ENCODE measurements at places on chromosomes 12 and 14. TPM values are rescaled to one million over a fixed set of nuclear protein-coding genes. Genes with fewer than 3 reads are reported as not detected.
A peak's percentile ranks its signal among the peaks of the same experiment; 100 is the strongest.

DNA sequence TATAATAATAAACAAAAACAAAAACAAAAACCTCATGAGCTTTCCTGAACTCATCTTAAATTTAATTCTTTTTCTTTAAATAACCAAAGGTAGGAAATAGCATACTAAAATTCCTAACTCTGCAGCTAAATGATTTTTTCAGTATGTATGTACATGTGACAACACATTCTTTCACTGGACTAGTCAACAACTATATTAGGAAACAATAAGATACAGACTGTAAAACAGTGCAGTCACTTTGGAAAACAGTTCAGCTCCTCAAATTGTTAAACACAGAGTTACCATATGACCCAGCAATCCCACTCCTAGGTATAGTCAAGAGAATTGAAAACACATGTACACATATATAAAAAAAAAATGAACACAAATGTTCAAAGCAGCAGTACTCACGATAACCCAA lies 64.7 kb downstream of the SPPL3 start:
- no peaks in the 10 kb centered on the region for H3K36me3 ChIP-seq
- peaks cover 19% of the 10 kb centered on the region for H3K4me1 ChIP-seq
- H3K27me3 ChIP-seq, result no peaks in the 10 kb centered on the region

Gene SYNDIG1L
- not detected for polyA plus RNA-seq

- no peak overlapping the region for H3K4me3 ChIP-seq
- H3K27me3 ChIP-seq, result no peaks in the 10 kb centered on the region
- H3K4me1 ChIP-seq, result no peaks in the 10 kb centered on the region
- no peak overlapping the region for H3K27ac ChIP-seq
- DNase-seq, result no peak
Measured at GRCh38 chr12:68975811-68976210, 42.8 kb upstream of the CPM start.

Gene GPR68
- not detected for polyA plus RNA-seq

Gene PTPRB
- polyA plus RNA-seq, result not detected

Gene WIF1
- not detected for polyA plus RNA-seq

Gene MYF6
- not detected for polyA plus RNA-seq

GRCh38 chr12:114949058-114949820 lies 265.3 kb upstream of the TBX3 start:
- no peak overlapping the region for H3K4me3 ChIP-seq
- no peaks in the 10 kb centered on the region for H3K27me3 ChIP-seq
- H3K36me3 ChIP-seq, result no peaks in the 10 kb centered on the region
- no peak for DNase-seq
- H3K27ac ChIP-seq, result no peak overlapping the region

DNA sequence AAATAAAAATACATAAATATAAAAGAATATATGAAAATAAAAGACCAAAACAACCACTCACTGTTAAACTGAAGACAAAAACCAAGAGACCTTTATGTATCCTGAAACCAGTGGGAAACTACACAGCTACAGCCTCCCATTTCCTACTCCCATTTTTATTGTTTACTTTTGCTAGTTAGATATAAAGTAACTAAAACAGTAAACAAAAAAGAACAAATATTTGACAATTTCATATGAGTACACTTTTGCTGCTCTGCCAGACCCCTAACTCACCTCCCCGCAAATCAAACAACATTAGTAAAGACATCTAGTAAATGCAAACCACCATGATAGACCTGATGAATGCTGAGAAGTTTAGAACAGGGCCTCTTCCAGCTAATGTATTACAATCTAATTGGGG lies 97.1 kb downstream of the BCL2L14 start:
- H3K4me1 ChIP-seq, result peaks cover 5% of the 10 kb centered on the region
- no peaks in the 10 kb centered on the region for H3K36me3 ChIP-seq
- no peak overlapping the region for H3K4me3 ChIP-seq

GRCh38 chr12:51977320-51977753 lies 25.8 kb downstream of the ACVR1B start:
- H3K4me3 ChIP-seq, result no peak overlapping the region
- no peaks in the 10 kb centered on the region for H3K36me3 ChIP-seq
- DNase-seq, result no peak
- no peak overlapping the region for H3K27ac ChIP-seq

DNA sequence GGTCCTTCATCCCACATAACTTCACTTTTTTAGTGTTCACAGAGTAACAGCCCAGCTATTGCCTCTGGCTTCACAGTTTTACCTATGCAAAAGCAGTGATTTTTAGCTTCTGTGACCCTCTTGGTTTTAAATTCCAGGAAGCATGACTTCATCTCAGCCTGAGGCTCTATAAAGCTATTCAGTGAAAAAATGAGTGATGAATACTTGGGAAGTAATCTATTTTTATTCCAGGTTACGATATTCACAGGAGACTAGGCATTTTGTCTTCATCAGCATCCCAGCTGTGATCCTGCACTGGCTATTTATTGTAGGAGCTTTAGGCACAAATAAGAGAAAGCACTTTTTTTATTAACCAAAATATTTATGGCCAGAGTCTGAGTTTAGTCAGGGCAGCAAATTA lies 164.8 kb downstream of the SNAPC1 start:
- H3K4me1 ChIP-seq, result no peaks in the 10 kb centered on the region
- no peaks in the 10 kb centered on the region for H3K27me3 ChIP-seq
- H3K27ac ChIP-seq, result no peak overlapping the region
- no peaks in the 10 kb centered on the region for H3K36me3 ChIP-seq

- DNase-seq, result no peak
- H3K4me3 ChIP-seq, result no peak overlapping the region
- H3K36me3 ChIP-seq, result peaks cover 34% of the 10 kb centered on the region
- H3K27ac ChIP-seq, result no peak overlapping the region
- H3K27me3 ChIP-seq, result no peaks in the 10 kb centered on the region
Measured at GRCh38 chr12:120215766-120216735, 15.1 kb upstream of the RPLP0 start.

GRCh38 chr12:43407816-43408645 lies 144.0 kb downstream of the ADAMTS20 start:
- no peak overlapping the region for H3K4me3 ChIP-seq
- no peak for DNase-seq
- no peaks in the 10 kb centered on the region for H3K27me3 ChIP-seq
- H3K36me3 ChIP-seq, result no peaks in the 10 kb centered on the region

- no peak overlapping the region for H3K27ac ChIP-seq
- H3K36me3 ChIP-seq, result no peaks in the 10 kb centered on the region
- no peak overlapping the region for H3K4me3 ChIP-seq
- no peaks in the 10 kb centered on the region for H3K27me3 ChIP-seq
- no peak for DNase-seq
- no peaks in the 10 kb centered on the region for H3K4me1 ChIP-seq
Measured at GRCh38 chr12:46499226-46499625, 126.7 kb upstream of the SLC38A2 start.

DNA sequence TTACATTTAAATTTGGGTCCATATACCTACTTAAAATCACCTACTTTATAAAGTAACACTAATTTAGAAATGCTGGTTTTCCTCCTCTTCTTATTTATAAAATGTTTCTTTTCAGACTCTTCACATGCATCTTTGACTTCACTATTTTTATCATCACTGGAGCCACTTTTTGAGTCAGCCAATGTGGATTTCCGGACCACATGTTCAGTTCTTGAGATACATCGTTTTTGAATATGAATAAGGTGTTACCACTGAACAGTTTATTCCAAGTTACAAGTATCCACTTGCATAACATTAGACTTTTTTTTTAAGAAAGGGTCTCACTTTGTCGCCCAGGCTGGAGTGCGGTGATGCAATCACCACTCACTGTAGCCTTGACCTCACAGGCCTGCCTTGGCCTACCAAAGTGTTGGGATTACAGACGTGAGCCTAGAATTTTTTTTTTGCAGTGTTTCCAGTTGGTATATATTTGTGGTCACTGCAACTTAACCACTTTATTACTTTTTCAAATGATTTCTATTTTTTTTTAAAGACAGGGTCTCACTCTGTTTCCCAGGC lies 5.7 kb downstream of the FNTB start:
- no peak overlapping the region for H3K4me3 ChIP-seq
- no peaks in the 10 kb centered on the region for H3K27me3 ChIP-seq
- no peaks in the 10 kb centered on the region for H3K36me3 ChIP-seq
- H3K27ac ChIP-seq, result no peak overlapping the region
- DNase-seq, result no peak

Gene TSHR
- polyA plus RNA-seq, result not detected

Gene CCDC184
- polyA plus RNA-seq, result 0.21 TPM

Gene LHX5
- not detected for polyA plus RNA-seq

Gene FBLN5
- 30.5 TPM for polyA plus RNA-seq

DNA sequence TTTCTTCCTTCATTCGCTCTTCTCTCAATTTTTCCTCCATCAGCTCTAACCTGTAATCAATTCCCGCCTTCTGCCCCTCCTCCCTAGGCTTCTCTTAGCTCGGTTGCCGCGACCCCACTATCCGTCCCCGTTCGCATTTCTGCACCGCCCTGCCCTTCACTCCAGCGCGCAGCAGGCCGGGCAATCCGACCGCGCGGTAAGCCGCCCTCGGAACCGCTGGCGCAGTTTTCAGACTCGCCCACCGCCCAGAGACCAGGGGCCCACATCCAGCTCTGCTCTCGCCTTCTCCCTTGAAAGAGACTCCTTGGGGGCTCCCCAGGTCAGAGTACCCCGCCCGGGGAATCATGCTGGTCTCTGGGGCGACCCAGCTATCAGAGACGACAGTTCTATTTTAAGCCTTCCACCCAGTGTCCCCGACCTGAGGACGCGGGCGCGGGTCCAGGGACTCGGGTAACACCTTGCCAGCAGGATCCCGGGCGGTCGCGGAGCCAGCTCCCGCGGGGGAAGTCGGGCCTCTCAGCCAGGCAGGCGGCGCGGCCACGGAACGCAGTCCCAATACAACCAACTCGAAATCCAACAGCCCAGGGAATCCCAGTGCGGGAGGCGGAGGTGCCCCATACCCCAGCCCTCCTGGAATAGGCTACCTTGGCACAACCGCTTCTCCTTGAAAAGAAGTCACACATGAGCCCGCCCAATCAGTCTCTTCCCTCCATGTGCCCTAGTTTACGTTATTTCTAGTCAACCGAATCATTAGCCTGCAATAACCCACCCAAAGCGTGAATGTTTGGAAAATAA lies 5.7 kb upstream of the SLC38A4 start:
- no peak for DNase-seq
- H3K4me1 ChIP-seq, result peaks cover 6% of the 10 kb centered on the region
- no peaks in the 10 kb centered on the region for H3K27me3 ChIP-seq
- no peaks in the 10 kb centered on the region for H3K36me3 ChIP-seq
- no peak overlapping the region for H3K27ac ChIP-seq

DNA sequence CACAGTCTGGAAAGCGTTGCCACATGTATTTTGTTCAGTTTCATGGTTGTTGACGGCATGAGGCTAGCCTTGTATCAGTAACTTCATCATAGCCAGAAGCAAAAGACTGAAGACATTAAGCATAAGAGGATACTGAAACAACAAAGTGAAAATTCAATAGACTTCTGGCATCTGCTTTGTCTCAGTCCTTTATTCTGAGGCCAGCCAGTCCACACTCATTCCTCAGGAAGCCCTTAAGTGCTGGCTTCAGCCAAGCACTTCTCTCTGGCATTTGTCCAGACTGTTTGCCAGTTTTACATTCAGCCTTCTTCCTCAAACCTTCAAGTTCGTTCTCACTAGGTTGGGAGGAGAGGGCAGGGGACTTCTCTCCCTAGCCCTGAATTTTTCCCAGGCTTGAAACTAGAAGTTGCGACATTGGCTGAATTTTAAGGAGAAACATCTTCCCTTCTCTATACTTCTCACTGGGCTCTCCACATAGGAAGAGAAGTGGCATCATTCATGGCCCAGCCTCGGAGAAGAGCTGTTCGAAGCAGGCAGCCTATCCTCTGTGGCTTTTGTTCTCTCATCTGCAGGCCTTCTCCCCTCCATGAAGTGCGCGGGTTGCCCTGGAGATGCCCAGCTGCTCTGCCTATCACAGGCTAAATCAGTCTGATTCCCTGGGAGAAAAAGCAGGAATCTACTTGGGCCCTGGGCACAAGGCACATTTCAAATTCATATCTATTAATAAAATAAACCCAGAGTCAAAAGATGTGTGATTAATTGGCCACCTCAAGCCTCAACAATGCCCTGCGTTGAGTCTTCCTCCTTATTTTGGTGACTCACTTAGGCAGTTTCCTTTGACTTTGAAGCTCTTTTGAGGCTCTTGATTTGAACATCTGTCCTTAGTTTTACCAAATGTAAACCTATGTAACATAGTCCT lies 130.9 kb upstream of the PLEKHA5 start:
- H3K36me3 ChIP-seq, result no peaks in the 10 kb centered on the region
- no peak overlapping the region for H3K4me3 ChIP-seq
- H3K27ac ChIP-seq, result no peak overlapping the region
- no peaks in the 10 kb centered on the region for H3K4me1 ChIP-seq
- no peak for DNase-seq

DNA sequence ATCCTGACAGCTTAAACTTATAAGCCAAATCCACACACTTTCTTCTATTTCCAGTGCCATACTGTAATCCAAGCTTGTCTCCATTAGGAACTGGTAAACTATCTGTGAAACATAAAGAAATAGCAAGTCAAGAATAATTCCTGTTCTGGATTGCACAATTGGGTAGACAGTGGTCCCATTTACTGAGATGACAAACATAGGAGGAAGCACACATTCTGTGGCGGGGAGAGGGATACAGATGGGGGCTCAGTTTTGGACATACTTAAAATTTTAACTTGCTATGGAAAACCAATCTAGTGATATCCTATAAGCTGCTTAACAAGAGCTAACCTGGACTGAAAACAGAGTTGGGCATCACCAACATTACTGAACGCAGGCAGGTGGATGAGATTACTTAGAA lies 16.3 kb downstream of the MAP4K5 start:
- H3K4me1 ChIP-seq, result peaks cover 3% of the 10 kb centered on the region
- no peaks in the 10 kb centered on the region for H3K36me3 ChIP-seq
- DNase-seq, result no peak
- H3K4me3 ChIP-seq, result no peak overlapping the region

- no peaks in the 10 kb centered on the region for H3K27me3 ChIP-seq
- no peak overlapping the region for H3K27ac ChIP-seq
- no peaks in the 10 kb centered on the region for H3K4me1 ChIP-seq
- no peak for DNase-seq
Measured at GRCh38 chr12:19238540-19238939, 109.0 kb downstream of the PLEKHA5 start.

- DNase-seq, result no peak
- no peaks in the 10 kb centered on the region for H3K4me1 ChIP-seq
- H3K27ac ChIP-seq, result no peak overlapping the region
Measured at GRCh38 chr14:75800792-75801191, 139.7 kb downstream of the TTLL5 start.

GRCh38 chr12:106138633-106139421 lies at the start of gene NUAK1:
Gene NUAK1, minus strand, starts transcription at chr12:106138954. Its CDS starts 301 bp downstream, at chr12:106138653.
- no peak within 1 kb of the TSS for H3K4me3 ChIP-seq
- DNase-seq, result peak; percentile 9
- H3K27me3 ChIP-seq, result peaks cover 12% of the 10 kb centered on the region
- no peak within 1 kb of the TSS for H3K27ac ChIP-seq
- no peaks in the 10 kb centered on the region for H3K36me3 ChIP-seq
- H3K4me1 ChIP-seq, result no peaks in the 10 kb centered on the region

Gene PLA2G1B
- 0.92 TPM for polyA plus RNA-seq

Gene COX8C
- polyA plus RNA-seq, result not detected

DNA sequence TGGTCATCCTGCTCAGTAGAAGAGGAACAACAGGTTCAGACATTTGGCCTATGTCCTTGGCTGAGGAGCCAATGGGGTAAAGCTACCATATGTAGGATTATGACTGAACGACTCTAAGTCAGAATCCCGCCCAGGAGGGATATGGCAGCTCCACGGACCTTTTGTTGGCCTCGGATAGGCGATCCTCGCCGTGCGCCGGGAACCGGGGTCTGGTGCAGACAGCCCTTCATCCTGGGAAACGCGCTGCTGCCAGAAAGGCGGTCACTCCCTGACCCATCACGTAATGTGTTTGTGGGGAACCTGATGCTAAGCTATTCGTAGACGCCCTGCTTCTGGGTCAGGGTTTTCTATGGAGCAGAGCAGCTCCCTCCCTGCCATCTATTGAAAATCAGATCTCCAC lies 178.9 kb upstream of the ALG10B start:
- H3K4me1 ChIP-seq, result peaks cover 3% of the 10 kb centered on the region
- no peak overlapping the region for H3K27ac ChIP-seq
- H3K27me3 ChIP-seq, result no peaks in the 10 kb centered on the region
- no peaks in the 10 kb centered on the region for H3K36me3 ChIP-seq
- no peak overlapping the region for H3K4me3 ChIP-seq

Gene JDP2
- not detected for polyA plus RNA-seq

Gene LRP6
- 4.2 TPM for polyA plus RNA-seq

All from naive thymus-derived CD4-positive, alpha-beta T cell (primary cell).